ENCODE measurements at places on chromosomes 5 and 9.

DNA sequence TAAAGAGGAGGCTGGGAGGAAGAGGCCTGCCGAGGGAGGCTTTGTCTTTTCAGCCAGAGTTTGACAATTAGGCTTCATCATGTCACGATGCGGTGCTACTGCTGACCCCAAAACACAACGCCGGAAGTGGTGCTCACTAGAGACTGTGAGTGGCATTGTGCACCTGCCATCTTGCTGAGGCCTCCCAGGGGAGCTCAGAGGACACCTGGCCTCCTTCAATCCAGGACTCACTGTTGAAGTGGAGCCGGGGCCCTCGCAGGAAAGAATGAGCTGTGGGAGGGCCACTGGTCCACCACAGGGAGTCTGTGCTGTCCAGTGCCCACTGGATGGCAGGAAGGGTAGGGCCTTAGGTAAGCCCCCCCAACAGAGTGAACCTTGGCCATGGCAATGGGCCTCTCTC, 12.7 kb upstream of the SLC25A48 start:
- no peak for DNase-seq

- DNase-seq: no peak
These were observed 42.5 kb downstream of the FRMPD1 start for GRCh38 chr9:37693260-37693659.

GRCh38 chr9:84858364-84858763, 188.8 kb downstream of the NTRK2 start:
- no peak for DNase-seq

DNA sequence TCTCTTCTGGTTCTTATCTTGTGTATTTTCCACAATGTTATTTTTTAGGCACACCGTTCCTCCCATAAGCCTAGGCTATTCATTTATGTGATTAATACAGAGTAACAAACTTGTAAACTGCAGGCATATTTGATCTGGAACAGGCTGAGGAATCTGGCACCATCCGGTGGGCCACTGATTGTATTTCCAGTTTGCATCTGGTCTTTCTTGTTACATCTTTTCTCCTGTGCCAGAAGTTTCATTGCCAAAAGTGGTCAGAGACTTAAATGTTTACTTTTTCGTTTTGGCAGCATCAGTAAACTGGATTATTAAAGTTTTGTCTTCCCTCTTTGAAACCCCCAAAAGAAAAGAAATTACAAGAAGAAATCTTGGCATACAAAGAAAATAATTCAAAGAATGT, 17.9 kb upstream of the ZCCHC7 start:
- DNase-seq: no peak
